ENCODE measurements at places on chromosomes 5 and 9.

- DNase-seq, result no peak
These were observed 187.6 kb downstream of the COMMD10 start for GRCh38 chr5:116272281-116272941.

DNA sequence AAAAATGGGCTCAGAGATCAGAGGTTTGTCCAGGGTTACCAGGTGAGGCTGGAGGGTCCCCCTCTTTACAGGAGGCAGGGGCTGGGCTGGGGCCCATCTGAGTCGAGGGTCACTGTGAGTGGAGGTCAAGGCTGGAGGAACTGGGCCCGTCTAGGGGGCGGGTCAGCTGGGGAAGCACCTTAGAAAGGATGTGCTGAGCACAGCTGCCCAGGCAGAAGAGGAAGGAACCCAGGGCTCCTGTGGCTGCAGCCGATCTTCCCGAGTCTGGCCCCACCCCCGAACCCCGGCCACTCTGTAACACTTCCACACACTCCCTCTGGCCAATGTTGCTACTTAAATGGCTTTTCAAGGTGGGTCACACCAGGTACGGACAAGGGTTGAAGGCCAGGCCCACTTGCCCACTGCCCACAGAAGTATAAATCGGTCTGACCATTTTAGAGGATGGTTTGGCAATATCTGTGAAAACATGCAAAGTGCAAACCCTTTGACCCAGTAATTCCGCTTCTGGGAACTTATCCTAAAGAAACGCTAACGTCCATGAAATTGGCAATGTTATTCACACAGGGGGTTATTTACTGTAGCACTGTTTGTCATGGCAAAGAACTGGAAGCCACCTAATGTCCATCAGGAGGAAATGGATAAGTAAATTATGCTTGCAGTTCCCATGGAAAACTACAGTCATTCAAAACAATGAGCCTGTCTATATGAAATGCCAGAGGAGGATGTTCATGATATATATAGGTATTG lies 30.5 kb upstream of the EEIG1 start:
- DNase-seq, result no peak

DNA sequence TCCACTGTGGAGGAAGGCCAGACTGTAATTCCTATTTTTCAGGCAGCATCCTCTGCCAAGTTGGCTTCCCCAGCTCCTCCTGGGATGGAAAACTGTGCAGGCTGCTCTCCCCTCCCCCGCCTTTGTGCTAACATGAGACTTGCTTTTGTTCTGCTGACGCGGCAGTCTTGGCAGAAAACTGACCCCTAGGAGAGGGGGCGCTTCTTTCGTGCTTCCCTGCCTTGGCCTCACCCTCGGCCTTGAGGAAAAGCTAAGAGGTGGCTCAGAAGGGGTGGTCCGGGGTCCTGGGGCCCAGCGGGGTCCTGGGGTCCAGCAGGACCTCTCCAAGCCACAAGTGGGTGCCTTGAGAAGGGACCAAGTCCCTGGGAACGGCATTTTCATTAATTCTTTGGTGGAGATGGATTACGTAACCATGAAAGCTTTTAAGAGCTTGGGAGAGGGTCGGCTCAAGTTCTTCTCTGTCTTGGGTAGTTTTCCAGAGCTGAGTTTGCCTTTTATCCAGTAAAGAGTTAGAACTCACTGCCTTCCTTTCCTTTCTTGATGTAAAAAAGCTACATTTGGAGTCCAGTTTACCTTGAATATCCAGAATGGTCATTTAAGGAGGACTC lies 51.0 kb downstream of the SH3PXD2B start:
- no peak for DNase-seq

- no peak for DNase-seq
These were observed 992.1 kb downstream of the MAT2B start for GRCh38 chr5:164497311-164498064.

- no peak for DNase-seq
These were observed 854.8 kb upstream of the ARRDC3 start for GRCh38 chr5:92237896-92238295.

- DNase-seq, result no peak
These were observed 170.0 kb downstream of the SEC61B start for GRCh38 chr9:99391937-99392594.

DNA sequence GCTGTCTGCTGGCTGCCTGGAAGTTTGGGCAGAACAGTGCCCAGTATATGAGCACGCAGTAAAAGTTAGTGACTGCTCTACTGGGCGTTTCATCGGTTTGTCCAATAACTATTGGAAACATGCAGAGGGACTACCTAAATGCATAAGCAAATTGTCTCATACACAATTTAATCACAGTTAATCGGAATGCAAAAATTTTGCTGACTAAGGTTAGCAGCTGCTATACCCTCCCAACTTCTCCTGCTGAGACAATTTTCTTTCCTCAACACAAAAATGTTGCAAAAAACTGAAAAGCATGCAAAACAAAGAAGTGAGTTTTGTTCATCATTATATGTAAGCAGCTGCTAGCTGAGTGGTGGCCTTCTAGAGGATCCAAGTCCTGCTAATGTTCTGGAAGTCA lies 327.5 kb downstream of the SEMA5A start:
- DNase-seq, result no peak

GRCh38 chr9:113164536-113165300 lies 13.9 kb downstream of the SLC31A2 start:
- no peak for DNase-seq

DNA sequence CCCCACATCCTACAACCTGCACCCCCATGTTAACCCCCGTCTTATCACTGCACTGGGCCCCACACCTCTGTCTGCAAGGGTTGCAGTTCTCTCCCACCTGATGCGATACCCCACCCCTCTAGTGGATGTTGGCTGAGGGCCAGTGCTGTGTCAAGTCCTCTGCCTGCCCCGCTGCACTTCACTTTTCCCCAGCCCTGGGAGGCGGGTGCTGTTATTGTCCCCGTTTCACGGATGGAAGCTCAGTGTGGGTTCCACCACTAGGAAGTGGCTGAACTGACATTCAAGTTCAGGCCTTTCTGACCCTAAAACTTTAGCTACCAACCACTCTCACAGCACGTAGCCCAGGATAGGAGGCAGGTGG lies 3.5 kb downstream of the SNCB start:
- DNase-seq, result no peak

GRCh38 chr5:133926489-133927299 lies 41.7 kb downstream of the C5orf15 start:
- no peak for DNase-seq

DNA sequence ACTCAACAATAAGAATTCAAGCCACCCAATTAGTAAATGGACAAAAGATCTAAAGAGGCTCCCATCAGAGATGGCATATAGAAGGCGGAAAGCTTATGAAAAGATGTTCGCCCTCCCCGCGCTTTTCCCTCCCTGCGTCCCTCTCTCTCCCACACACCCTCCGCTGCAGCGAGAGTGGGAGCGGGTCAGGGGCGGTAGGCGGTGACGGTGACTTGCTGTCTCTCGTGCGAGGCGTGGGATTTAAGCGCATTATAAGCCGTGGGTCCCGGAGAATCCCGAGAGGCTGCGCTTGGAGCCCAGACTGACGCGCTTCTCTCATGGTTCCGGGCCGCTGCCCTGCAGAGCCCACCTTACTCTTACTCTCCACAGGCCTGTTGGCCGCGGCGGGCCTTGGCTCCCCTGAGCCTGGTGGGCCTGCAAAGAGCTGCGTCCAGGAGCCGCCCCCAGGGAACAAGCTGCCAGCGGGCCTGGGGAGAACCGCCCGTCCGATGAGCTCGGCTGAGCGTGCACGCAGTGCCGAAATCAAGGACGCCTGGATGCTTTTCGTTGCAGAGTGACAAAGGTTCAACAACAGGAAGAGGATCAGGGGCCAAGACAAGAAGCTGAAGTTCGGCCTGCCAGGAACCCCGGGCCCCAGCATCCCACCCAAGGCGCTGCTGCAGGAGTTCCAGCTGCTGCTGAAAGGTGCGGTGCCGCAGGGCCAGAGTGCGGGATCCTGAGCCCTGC lies 42.6 kb upstream of the BICD2 start:
- DNase-seq, result no peak

DNA sequence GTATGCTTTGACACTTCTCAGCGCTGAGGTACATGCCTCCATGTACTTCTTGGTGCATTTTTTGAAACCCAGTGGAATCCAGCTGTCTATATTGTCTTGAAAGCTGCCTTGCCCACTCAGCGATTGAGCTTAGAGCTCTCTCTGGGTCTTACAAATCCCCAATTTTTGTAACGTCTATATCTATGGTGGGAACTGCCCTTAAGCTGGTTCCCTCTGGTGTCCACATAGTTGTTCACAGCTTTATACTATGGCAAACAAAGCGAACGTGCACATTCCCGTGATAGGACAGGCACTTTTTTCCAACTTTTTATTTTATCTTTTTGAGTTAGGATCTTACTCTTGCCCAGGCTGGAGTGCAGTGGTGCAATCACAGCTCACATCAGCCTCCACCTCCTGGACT lies 20.9 kb downstream of the CDHR2 start:
- no peak for DNase-seq

DNA sequence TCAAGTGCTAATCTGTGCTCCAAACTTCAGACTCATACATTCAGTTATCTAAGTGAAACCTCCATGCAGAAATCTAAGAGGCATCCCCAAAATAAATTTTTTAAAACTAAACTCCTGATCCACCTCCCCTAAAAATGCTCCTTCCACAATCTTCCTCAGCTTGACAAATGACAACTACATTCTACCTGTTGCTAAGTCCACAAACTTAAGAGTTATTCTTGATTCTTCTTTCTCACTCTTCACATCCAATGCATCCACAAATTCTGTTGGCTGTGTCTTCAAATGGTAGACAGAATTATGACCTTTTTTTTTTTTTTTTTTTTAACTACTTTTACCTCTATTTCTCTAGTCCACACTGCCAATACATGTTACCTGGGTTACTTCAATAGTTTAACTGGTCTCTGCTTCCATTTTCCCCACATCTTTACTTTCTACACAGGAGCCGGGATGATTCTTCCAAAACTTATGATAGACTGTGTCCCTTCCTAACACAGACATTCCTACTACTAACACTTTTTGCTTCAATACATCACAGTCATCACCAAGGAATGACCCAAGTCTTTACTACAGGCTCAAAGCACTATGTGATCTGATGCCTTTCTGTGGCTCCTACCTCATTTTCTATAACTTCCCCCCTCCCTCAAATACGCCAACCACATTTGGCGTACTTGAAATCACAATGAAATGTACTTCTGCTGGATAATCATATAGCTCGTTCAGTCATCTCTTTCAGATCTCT lies 143.6 kb downstream of the PDE4D start:
- no peak for DNase-seq

GRCh38 chr9:122179690-122180074 lies 20.0 kb downstream of the MORN5 start:
- DNase-seq, result no peak

GRCh38 chr5:9596171-9596780 lies 33.9 kb downstream of the TAS2R1 start:
- no peak for DNase-seq

- no peak for DNase-seq
These were observed 277.2 kb upstream of the CDH9 start for GRCh38 chr5:27315363-27316270.

DNA sequence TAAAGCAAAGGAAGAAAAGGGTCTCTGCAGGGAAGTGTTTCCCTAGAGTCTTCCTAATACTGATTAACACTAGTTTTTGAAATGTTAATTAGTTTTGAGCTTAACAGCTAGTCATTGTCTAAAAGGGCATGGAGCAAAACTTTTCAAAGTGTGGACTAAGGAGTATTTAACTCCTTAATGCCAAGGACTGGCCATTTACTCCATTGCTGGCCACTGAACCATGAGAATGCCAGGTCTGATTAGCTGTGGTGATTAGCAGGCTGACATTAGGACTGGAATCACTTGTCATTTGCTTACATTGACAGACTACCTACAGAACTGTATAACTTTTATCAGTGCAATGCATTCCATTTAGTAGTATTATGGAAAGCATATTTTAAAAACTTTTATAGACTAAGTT lies 987.0 kb downstream of the NR2F1-AS1 start:
- DNase-seq, result no peak

GRCh38 chr9:70983723-70984295 lies 137.6 kb downstream of the TRPM3 start:
- no peak for DNase-seq

GRCh38 chr5:65727491-65728156 lies 5.6 kb downstream of the NLN start:
- DNase-seq, result no peak

DNA sequence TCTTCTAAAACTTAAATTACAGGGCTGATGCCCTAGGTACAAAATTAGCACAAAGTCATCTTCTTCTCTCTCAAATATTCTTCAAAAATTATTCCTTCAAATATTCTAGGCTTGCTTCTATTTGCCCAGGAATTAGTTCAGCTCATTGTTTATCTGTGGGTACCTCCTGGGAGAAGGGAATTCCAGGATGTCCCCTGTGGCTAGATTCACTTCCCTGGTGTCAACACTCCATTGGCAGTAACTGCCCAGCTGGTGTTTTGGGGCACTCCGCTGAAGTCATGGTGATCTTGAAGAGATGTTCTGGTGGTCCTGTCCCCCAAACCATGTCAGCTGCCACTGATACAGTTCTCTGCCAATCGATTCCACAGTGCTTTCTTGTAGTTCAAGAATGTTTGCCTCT lies 26.2 kb upstream of the TGFBR1 start:
- no peak for DNase-seq

DNA sequence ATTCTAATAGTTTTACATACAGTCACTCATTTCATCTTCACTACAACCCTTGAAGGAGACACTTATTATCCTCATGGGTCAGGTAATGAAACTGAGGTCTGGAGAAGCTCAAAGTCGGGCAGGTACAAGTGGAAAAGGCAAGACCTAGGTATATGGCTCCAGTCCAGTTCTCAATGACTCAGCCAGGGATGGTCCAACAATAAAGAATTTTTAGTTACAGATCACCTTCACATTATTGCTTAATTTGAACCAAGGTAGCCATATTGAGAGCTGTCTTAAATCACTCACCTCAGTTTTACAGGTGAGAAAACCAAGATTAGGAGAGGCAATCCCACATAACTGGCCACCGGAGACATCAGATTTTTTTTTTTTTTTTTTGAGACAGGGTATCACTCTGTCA lies 55.4 kb downstream of the PTPN3 start:
- no peak for DNase-seq

- DNase-seq, result no peak
These were observed 134.5 kb downstream of the FANCC start for GRCh38 chr9:95182854-95183563.

GRCh38 chr5:155004138-155004744 lies 9.3 kb upstream of the KIF4B start:
- no peak for DNase-seq

DNA sequence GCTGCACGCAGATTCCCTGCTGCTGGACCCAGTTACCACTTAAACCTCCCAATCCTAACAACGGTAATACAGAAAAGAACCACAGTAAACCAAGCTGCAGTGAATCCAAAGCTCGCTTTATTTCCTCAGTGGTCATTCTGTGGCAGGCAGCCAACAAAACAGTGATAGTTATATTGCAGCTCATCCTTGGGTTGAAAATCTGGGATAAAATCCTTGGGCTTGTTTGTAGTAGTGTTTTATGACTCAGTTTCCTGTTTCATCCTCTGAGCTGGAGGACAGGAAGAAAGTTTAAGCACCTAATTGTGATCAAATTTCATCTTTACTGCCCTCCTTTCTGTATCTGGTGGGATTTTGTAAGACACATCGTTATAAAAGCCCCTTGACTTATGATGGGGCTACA lies 31.4 kb downstream of the HMGCR start:
- no peak for DNase-seq
